Stimulated activated CD8-positive, alpha-beta memory T cell treated with anti-CD3 and anti-CD28 coated beads, Interleukin-12 subunit alpha, Interleukin-12 subunit beta, amount 100 ng/mL, for 1 hour (primary cell): ENCODE measurements at places on chromosomes 11 and 22.
A peak's percentile ranks its signal among the peaks of the same experiment; 100 is the strongest.

GRCh38 chr11:829176-829846 is 1.6 kb downstream of the CRACR2B start:
- no peak for DNase-seq

DNA sequence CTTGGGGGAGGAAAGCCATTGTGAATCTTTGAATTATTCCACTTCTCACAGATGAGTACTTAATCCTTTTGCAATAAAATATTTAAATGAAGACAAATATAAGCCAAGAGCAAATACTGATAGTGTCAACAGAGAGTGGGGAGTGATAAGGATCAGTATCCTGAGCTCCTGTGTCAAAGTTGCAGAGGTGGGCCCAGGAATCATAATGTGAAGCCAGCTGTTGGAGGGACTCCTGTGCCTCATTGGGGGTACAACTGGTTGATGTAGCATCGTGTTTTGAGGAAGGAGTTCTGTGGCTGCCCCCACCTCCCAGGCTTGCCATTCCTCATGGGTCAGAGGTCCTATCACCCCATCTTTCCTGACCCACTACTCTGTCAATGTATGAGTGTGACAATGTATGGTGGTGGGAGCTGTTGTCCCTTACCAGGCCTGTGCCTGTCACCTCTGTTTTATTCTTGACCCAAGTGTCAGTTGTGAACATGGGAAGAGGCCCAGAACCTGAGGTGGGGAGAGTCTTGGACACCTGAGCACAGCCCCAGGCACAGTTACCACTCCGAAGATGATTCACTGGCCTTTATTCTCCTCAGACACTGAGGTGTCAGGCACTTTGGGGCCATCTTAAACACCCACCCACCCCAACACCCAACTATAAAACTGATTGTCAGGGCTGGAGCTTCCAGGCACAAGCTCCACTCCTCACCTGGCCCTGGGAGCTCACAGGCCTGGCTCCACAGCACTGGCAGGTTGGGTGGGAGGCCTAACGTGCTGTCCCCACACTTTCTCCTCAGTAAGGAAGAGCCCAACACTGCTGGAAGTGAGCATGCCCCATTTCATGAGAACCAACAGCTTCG is 38.4 kb downstream of the KCNQ1OT1 start:
- DNase-seq, result no peak

- no peak for DNase-seq
Measured at GRCh38 chr22:41725510-41726110, 26.3 kb downstream of the MEI1 start.

- no peak for DNase-seq
Measured at GRCh38 chr22:42493393-42493792, 26.2 kb downstream of the RRP7A start.

GRCh38 chr11:662689-663274 is 25.7 kb downstream of the DRD4 start:
- DNase-seq, result peak; percentile 11

GRCh38 chr22:23086787-23087186 is 16.5 kb downstream of the GNAZ start:
- DNase-seq, result no peak

- no peak for DNase-seq
Measured at GRCh38 chr11:62400281-62400680, 18.6 kb upstream of the SCGB1A1 start.

GRCh38 chr22:46569848-46570695 is 32.7 kb upstream of the CELSR1 start:
- DNase-seq, result no peak

GRCh38 chr11:93525601-93526345 is 17.4 kb downstream of the SMCO4 start:
- no peak for DNase-seq

- no peak for DNase-seq
Measured at GRCh38 chr11:61793083-61793828, 545 bp downstream of the FEN1 start.

- DNase-seq, result no peak
Measured at GRCh38 chr22:37174964-37175363, 13.1 kb downstream of the C1QTNF6 start.

- no peak for DNase-seq
Measured at GRCh38 chr11:37504060-37504611, 906.1 kb upstream of the RAG2 start.

GRCh38 chr11:35600331-35600838 is 17.9 kb upstream of the FJX1 start:
- DNase-seq, result no peak

DNA sequence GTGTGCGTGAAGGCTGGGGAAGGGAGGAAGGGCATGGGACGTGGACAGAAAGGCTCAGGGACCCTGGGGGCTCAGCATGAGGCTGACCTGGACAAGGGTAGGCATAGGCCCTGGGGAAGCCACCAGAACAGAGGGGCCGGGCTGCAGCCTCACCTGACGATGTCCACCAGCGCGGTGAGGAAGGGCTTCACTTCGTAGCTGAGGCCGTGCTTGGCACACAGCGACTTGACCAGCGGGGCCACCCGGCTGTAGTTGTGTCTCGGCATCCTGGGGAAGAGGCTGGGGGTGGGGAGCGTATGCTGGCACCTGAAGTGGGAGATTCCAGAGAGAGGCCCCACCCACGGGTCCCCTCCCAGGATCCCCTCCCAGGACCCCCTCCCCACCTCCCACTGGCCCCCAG is 15.6 kb downstream of the FADS3 start:
- DNase-seq, result no peak

GRCh38 chr11:85889676-85890579 is 34.7 kb downstream of the CCDC83 start:
- no peak for DNase-seq

DNA sequence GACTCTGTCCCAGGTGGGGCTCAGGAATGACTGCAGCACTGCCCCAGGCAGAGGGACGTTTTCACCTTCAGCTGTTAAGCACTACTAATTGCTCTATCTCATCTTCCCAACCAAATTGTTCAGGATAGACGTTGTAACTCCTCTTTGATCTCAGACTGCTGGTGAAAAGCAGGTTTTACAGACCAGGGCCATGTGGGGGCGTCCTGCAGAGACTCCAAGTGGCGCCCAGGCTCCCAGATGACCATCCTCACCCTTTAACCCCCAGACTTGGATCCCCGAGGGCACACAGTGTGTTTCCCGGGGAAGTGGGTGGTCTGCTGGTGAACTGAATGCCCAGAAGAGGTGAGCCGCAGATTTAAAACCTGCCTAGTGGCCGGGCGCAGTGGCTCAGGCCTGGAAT is 23.9 kb downstream of the FADD start:
- DNase-seq, result no peak

DNA sequence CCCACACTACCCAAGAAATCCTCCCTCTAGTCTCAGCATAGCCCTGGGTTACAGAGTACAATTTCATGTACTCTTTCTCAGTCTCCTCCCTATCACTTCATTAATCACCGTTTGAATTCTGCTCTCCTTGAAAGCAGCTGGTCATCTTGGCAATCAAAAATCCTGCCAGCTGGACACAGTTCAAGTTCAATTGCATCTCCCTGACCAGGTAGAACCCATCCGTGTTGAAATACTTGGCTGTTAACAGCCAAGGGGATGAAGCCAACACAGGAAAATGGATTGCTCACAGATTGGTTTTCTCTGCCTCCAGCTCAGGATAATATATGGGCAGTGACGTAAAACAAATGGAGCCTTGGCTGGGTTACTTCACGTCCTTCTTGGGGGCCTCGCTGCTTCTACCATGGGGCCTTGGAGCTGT is 55.1 kb upstream of the GRK3 start:
- DNase-seq, result no peak

GRCh38 chr22:48592066-48592345 is 1235.7 kb downstream of the BRD1 start:
- DNase-seq, result no peak

GRCh38 chr22:27627444-27627833 is 174.1 kb downstream of the MN1 start:
- no peak for DNase-seq

GRCh38 chr11:35246745-35247144 is 107.8 kb downstream of the CD44 start:
- no peak for DNase-seq

- DNase-seq, result no peak
Measured at GRCh38 chr11:134164490-134165370, 59.0 kb downstream of the NCAPD3 start.

- DNase-seq, result no peak
Measured at GRCh38 chr11:128691802-128692752, 1.8 kb upstream of the FLI1 start.

DNA sequence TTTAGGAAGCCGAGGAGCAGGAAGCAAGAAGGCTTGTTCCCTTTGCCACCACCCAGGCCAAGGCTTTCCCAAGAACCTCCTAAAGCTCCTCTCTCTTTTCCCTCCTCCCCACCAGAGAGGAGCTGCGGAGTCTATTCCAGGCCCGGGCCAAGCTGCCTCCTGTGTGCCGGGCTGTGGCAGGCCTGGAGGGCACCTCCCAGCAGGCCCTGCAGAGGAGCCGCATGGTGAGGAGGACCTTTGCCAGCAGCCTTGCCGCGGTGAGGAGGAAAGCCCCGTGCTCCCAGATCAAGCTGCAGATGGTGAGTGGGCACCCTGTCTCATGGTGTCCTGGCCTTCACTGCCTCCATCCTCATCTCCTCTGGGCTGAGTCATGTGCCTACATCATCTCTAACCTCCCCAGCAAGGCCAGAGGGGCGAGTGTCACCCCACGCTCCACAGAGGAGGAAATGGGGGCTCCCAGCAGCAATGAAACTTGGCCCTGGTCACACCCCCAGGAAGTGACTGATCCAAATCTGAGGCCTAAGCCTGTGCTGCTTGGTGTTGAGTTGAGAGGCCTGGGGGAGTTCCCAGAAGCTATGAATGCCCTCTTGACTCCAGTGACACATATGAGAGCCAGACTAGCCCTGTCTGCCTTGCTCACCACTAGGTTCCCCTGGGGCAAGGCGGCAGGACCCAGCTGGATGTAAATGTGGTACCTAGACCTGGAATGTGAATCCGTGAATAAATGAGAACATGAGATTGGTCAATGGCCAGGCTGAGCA is 104.2 kb downstream of the MYO18B start:
- DNase-seq, result no peak

- DNase-seq, result no peak
Measured at GRCh38 chr22:27934069-27934468, 15.0 kb upstream of the PITPNB start.

GRCh38 chr11:117498791-117499190 is 171.1 kb downstream of the CEP164 start:
- DNase-seq, result no peak

GRCh38 chr11:122100037-122100755 is 15.8 kb downstream of the BLID start:
- DNase-seq, result no peak

DNA sequence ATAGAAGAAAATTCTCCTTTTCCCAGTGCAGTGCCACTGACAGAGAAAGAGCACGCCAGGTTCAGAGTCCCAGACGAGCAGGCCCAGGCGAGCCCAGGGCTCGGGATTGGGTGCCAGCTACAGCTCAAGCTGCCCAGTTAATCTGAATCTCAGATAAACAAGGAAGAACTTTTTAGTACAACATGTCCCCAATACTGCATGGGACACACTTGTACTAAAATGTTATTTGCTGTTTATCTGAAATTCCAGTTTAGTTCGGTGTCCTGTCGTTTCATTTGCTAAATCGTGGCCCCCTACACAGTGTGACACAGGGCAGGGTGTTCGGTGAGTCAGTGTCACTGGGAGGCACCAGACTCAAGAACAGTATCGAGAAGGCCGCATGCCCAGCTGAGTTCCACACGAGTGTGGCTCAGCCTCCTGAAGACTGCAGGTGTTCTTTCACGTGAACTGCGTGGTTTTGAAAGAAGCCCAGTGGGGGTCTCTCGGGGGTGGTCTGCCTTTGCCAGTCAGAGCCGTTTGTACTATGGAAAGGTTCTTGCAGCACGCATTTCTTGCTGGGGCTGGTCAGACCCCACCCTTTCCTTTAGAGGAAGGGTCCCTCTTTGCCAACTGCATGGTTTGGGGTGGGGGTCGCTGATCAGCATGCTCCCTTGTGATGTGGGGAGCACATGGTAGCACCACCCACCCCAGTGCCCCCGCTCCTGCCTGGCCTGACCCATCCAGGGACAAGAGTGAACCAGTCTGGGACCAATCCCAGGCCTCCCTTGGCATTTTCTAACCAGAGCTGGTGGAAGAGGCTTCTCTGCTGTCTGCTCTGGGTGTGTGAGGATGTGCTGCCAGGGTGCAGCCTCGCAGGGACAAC is 115.6 kb upstream of the B3GAT1 start:
- no peak for DNase-seq

GRCh38 chr22:37234736-37235711 is 9.0 kb downstream of the RAC2 start:
- DNase-seq, result no peak

- no peak for DNase-seq
Measured at GRCh38 chr11:13638422-13638821, 30.0 kb upstream of the FAR1 start.

GRCh38 chr22:19957445-19957844 is 15.8 kb upstream of the TXNRD2 start:
- no peak for DNase-seq

GRCh38 chr22:25354456-25354855 is 135.0 kb downstream of the CRYBB2 start:
- no peak for DNase-seq

- DNase-seq, result no peak
Measured at GRCh38 chr11:105192115-105192514, 52.5 kb upstream of the CARD18 start.

DNA sequence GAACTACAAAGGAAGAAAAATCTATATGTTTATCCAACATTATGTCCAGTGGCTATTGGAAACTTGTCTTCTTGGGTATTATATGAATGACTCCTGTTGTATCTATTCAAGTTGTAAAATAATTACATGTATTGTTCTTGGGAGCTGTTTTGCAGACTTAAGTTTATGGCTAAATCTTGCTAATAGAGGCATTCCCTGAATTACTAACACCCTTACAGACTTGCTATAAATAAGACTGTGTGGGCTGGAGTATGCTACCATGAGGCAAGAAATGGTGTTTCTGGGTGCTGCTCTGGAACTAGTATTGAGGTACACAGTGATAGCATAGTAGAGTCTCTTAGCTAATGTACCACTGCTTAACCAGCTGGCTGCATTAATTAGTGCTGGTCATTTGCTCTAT is 155.1 kb downstream of the HIPK3 start:
- DNase-seq, result no peak

DNA sequence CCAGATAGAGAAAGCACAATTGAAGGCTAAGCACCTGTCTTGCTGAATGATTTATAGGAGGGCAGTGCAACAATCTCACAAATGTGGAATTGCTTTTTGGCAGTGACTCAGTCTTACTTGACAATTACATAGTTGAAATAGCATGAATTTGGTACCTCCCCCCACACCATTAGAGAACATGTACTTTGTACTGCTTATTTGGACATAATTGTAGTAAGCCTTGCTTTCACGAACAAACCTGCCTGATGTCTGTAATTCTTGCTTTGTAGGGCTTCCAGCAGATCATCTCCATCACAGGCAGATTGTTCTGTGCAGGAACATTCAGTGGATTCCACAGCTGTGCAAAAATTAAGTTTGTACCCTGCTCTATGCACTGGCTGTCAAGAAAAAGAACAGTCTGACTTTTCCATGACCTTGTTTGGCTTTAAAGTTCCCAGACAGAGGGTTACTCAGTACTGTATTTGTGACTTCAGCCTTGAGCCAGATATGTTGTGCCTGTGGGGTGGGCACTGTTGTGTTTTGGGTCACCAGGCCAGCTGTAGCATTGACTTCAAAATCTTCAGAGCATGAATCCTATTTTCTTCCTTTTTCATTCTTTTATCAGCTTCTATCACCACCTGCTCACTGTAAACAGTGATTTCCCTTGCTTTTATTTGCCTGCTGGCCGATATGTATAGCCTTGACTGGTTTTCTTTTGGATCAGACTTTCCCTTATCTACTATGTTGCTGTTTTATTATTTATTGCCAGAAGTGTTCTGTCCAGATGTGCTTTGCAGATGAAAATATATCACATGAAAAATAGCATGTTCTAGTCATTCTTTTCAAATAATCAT is 941.0 kb upstream of the CHORDC1 start:
- no peak for DNase-seq

- no peak for DNase-seq
Measured at GRCh38 chr11:8814209-8814922, 96.6 kb upstream of the AKIP1 start.
